ENCODE measurements at places on chromosomes 7 and 10.

GRCh38 chr10:78397786-78398185, 364.1 kb downstream of the RPS24 start:
- DNase-seq: no peak

DNA sequence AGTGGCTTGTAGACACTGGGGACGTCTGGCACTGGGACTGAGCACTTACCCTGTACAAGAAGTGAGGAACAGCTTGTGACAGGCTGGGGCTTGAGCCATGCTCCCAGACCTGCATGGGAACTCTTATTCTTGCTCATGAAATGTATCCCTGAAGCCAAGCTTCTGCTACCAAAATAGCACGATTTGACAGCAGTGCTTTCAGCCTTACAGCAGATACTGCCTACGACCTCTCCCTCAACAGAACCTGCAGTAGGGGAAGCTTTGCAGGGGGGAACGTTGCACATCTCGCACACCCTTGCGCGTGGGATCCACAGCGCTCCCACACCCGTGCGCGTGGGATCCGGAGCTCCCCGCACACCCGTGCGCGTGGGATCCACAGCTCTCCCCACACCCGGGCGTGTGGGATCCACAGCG, 88.0 kb downstream of the CREM start:
- DNase-seq: no peak

GRCh38 chr10:34854147-34854601, 39.1 kb upstream of the PARD3 start:
- DNase-seq: peak; percentile 20

GRCh38 chr7:71173955-71174354, 42.0 kb downstream of the GALNT17 start:
- no peak for DNase-seq

- no peak for DNase-seq
Measured at GRCh38 chr10:114359041-114359952, 45.0 kb downstream of the AFAP1L2 start.

GRCh38 chr10:128624656-128625530, 498.7 kb upstream of the MKI67 start:
- DNase-seq: no peak

GRCh38 chr10:73644767-73645166, 3.5 kb upstream of the MYOZ1 start:
- no peak for DNase-seq

DNA sequence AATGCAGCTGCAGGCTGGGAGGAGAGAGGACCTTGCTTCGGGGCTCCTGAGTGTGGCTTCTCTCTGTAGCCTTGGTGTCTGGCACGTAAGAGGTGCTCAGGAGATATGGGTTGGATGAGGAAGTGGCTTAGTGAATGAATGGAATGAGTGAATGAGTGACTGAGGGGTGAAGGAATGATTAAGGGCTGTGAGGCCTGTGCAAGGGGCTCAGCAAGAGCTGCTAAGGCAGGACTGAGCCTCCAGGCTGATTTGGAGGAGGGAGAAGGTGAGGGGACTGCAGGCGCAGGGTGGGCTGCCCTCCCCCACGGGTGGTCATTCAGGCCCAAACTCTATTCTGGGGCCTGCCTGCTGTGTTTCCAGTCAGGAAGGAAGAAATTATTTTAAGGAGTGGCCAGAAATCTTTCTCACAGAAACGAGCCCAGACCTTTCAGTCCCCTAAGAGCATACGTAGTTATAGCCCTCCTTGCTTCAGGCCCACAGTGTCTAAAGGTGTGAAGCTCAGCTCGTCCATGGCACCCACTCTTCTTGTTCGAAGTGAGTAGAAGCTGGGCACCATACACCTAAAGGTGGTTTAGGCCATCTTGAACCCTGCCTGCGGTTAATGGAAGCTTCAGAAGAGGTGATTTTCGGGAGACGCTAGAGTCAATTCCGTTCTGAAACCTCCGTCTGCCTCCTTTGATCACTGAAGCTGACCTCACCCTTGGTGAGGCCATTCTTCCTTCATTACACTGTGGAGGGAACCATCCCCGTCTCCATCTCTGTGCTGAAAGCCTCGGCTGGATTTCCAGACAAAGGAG, 49.5 kb upstream of the SAMD8 start:
- no peak for DNase-seq

DNA sequence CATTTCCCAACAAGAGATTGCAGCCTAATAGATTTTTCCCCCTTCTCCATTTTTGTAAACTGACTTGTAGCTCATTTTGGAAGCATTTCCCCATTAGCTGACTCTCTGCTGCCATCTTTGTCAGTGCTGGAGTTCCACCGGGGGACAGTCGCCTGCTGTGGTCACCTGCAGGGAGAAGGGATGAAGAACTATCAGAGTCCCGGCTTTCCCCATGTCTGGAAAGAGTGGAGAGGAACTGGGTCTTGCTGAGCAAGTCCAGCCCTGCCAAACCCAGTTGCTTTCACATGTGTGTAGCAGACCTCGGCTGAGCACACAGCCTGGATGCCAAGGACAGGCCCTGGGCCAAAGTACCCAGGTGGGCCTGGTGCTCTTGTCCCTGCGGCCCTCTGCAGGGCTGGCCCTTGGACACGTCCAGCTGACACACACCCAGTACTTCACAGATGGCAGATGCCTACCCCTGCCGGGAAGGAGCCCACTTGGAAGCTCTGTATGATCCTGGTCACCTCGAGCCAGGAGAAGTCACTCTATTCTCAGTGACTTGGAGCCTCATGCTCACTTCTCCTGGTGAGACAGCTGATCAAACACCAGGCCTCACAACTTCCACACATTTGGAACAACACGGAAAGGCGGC, 157.3 kb upstream of the NPVF start:
- DNase-seq: no peak

DNA sequence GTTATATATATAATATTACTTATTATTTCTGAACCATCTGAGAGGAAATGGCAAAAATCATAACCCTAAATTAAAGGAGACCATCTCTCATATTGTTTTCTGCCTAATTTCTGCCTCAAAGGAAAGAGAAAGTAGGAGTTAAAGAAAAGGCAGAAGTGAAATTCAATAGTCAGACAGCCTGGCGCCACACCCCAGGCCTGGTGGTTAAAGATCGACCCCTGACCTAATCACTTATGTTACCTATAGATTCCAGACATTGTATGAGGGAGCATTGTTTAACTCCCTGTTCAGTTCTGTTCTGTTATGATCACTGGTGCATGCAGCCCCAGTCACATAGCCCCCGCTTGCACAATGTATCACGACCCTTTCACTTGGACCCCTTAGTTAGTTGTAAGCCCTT, 24.9 kb upstream of the CHST3 start:
- DNase-seq: no peak

DNA sequence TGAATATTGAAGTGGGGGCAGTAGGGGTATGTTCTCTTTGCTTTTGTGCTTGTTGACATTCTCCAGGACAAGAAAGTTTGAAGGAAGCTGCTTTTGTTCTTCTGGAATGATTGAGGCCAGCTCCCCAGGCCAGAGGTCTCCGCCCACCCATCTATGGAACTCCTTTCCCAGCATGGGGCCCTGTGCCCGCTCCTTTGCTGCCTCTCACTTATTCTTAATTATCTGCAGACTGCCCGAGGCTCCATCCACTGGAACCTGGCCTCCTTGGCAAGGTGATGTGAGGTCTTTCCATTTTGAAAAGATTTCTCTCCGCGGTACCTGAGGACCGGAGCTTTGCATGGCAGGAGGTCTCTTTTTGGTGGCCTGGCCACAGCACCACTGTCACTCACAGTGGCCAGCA, 39.3 kb upstream of the MKI67 start:
- DNase-seq: no peak

- DNase-seq: no peak
Measured at GRCh38 chr10:5816170-5816569, 2.9 kb upstream of the GDI2 start.

Data from fibroblast of skin of left quadriceps (primary cell).